ENCODE measurements at places on chromosomes 4 and X.

- no peak for DNase-seq
These were observed 182.0 kb upstream of the FAM241A start for GRCh38 chr4:111963158-111963700.

DNA sequence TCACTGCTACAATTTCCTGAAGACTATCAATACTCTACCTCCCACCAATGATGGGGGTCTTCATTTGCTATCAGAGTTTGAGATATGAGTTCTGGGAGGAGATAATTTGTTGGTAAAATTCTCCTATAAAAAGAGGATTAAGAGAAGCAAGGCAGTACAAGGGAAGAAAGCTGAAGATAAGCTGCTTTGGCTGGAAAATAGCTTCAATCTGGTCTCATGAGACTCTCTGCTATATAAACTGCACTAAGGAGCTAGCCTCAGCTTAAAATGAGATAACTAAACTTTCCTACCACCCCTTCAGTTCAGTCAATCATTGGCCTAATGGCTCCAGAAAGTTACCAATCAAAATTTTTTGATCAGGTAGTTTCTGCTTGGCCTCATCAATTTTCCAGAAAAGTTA lies 2105.0 kb downstream of the ARAP2 start:
- no peak for DNase-seq

- DNase-seq: no peak
These were observed 68.2 kb downstream of the FUNDC1 start for GRCh38 chrX:44474410-44474809.

DNA sequence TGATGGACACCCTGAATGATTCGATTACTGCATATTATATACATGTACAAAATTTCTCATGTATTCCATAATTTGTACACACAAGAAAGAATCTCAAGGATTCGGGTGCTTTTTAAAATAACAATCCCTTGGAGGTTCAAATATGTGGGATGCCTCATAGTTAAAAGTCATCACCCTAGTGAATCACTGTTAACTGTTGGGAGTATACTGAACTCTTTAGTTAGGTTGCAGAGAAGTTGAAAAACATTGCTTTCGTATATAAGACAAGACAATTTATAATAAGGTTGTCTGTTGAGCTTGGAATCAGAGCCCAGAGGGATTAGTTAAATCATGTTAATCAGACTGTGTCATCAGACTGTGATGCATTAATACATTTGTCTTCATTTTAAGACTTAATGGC lies 15.6 kb downstream of the DCK start:
- no peak for DNase-seq

DNA sequence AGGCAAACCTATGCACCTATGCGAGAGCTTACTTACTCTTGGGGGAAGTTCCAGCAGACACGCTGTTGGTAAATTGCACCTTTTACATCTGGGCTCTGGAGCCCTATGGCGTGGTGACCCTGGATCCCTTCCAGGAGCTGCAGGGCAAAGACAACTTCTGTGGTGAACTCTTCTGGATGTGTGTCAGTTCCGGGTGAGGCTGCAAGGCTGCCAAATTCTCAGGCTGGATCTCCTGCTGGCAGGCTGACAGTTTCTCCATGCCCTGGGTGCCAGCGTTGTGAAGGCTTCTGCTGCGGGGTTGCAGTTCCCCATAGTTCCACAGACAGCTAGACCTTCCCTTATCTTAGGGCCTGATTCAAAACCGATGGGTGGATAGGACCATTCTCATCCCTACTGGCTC lies 37.9 kb downstream of the RAP2C start:
- DNase-seq: no peak

GRCh38 chr4:107579099-107579498 lies 140.9 kb downstream of the PAPSS1 start:
- DNase-seq: no peak

DNA sequence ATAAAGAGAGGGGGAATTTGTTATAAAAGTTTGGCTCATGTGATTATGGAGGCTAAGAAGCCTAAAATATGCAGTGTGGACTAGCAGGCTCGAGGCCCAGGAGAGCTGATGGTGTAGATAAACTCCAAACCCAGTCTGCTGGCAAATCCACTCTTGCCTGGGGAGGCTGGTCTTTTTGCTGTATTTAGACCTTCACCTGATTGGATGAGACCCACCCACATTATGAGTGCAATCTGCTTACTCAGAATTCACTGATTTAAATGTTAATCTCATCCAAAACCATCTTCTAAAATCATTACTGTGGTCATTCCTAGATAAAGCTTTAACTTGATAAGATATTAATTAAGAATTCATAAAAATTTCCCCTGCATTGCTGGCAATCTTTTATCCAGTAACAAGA lies 473.2 kb downstream of the TMA16 start:
- no peak for DNase-seq

DNA sequence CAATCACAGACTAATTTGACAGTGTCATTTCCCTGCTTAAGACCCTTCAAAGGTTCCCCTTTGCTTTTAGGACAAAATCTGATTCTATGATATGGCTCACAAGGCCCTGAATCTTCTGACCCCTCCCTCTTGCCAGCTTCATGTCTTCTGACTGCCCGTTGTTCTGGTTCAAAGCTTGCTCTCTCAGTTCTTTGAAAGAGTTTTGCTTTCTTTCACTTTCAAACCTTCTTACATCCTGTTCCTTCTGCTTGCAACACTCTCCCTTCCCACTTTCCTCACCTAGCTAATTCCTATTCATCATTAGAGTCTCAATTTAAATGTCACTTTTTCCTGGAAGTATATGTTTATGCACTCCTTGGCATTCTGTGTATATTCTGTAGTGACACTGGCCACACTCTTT lies 299.2 kb downstream of the IDS start:
- no peak for DNase-seq

GRCh38 chr4:42313872-42314271 lies 83.4 kb upstream of the SHISA3 start:
- no peak for DNase-seq

GRCh38 chr4:88831031-88831430 lies 133.4 kb upstream of the NAP1L5 start:
- no peak for DNase-seq

GRCh38 chrX:37425370-37425769 lies 76.2 kb downstream of the PRRG1 start:
- no peak for DNase-seq

DNA sequence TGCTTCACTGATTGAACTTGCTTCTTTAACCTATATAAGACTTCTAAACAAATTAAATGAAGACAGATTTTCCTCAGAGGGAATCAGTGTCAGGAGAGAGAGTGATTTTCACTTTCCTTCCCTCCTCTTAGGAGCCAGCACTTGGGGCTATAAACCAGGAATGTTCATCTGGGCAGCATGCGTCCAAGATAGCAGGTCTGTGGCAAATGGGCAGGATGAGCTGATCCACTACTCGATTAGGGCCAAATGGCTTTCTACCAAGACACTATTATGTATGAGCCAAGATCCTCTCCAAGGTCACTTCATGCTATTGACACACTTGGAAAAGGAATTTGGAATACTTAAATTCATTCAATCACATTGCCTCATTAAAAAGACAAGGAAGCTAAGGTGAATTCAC lies 203.9 kb upstream of the GRID2 start:
- DNase-seq: no peak

DNA sequence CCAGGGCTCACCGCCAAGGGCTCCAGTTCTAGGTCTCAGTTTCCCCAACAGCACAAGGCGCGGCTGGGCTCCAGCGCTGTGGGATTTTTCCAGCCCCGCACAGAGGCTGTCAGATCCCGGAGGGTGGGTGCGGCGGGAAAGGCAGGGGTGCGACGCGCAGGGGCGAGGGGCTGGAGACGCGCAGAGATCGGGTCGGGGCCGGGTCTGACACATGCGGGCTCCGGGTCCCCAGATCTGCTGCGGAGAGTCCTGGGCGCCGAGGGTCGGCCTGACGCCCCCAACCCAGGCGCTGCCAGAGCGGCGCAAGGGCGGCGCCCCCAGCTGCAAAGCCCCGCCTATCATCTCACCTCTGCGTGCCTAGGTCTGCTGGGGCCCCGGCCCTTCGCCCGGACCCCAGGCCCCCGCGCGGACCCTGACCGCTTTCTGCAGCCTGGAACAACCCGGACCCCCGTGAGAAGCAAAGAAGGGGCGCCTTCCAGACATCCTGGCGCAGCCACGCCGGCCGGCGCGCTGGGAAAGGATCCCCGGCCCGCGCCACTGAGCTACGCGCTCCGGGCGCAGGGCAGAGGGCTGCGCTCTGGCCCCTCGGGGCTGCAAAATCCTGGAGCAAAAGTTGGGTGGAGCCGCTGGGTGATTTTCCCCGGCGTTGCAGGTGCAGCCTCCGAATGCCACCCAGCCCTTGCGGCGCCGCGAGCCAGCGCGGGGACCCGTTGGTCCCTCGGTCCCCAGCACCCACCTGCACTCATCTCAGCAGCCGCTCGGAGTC lies 486 bp downstream of the ABLIM2 start:
- DNase-seq: no peak

DNA sequence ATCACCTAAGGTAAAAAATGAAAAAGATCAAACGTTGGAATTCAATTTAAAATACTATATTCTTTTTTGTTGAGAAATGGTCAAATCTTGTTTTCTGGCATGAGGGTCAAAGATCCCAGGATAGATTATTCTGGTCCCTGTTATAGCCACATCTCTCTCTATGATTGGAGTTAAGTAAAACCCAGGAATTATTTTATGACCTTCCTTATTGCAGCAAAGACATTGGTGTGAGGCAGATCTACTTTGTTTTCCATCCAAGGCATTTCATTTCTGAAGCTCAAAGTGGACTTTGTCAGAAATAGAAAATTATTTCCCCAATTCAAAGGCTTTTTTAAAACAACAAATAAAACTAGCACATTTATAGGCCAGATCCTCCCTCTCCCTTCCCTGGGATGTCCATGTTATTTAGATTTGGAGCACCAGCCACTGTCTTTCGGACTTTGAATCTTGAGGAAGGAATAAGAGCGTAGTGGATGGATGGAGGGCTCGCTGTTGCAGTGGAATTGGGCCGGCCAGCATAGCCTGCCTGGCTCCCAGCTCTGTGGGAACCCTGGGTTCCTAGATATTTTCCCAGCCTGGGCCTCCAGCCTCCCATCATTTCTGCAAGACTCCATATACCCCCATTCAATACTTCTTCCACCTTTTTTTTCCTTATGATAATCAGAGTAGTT lies 45.6 kb upstream of the HAND2 start:
- DNase-seq: no peak

- no peak for DNase-seq
These were observed 51.6 kb downstream of the SCFD2 start for GRCh38 chr4:53314252-53314651.

DNA sequence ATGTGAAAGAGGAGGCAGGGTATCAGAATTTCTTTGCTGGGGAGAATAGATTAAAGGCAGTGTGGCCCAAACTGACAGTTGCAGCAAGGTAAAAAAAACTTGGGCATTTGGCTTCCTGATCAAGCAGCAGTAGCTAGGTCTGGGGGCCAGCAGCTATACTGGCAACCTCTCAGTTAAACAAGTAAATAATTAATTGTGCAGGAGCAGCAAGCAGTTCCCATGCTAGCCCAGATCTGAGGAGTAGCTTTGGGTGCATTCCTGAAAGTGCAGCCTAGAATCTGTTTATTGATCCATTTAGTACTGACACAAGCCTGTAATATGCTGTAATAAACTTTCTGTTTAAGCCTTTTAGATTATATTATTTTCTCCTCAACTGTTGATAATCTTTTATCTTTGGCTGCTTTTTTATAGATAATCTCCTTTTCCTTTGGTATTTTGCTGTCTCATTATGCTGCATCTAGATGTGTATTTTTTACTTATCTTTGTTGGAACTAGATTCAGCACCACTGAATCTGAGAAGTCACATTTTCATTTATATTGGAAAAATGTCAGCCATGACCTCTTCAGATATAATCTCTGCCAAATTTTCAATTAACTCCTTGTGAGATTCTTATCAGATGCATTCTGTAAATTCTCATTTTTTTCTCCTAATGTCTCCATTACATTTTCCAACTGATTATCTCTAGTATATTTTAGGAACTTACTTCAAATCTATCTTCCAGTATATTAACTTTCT lies 276.3 kb downstream of the STPG2 start:
- DNase-seq: no peak

GRCh38 chr4:111837761-111838160 lies 307.5 kb upstream of the FAM241A start:
- DNase-seq: no peak

DNA sequence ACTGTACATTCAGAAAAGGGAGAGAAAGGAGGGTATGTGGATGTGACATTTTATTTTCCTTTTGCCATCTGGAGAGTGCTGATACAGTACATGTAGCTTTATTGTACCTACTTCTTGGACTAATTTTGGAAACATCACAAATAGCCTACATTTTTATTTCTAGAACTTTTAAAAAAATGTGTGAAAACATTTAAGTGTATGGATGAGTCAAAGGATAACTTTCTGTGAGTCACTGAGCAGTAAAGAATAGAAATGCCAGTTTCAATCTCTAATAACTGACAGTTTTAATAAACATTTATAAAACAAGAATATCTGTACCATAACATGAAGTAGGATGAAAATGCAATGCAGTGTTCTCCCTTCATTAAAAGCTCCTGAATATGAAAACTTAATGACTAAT lies 374.4 kb upstream of the NWD2 start:
- no peak for DNase-seq

- DNase-seq: no peak
These were observed 15.9 kb downstream of the RTL9 start for GRCh38 chrX:110374559-110374958.

DNA sequence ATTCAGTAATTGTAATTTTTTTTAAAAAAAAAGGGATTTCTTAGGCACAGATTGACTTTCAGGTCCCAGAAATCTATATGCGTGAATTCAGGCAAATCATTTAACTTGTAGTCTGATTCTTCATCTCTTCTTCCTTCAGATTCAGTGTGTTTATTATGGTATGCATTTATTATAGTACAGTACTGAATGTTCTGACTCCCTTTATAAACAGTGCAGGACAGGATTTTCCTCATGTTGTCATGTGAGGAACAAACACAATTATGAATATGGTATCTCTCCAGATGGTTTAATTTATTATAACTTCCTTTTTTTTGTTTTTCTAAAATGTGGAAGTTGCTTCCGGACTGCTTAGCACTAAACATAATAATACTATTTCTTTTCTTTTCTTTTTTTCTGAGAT lies 54.2 kb downstream of the RPS3A start:
- DNase-seq: no peak

DNA sequence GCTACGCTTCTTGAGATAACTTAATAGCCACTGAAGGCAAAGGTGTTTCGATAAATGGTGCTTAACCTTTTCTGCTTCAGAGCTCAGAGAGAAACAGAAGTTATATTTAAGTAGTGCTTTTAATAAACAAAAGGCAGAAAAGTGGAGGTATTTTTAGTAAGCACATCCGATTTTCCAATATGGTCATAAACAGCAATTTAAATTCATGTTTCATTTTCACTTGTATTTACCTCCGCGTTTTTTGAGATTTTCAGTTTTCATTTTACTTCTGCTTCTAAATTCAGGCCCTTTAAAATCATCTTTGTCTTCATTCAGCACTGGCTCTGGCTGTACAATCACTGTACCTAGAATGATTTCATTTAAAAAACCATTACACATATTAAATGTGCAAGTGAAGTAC lies 92.4 kb downstream of the ATRX start:
- DNase-seq: no peak

- DNase-seq: no peak
These were observed 6.3 kb upstream of the AP1S2 start for GRCh38 chrX:15860921-15861320.

- DNase-seq: no peak
These were observed 208.5 kb downstream of the INPP4B start for GRCh38 chr4:142637614-142638013.
